ENCODE measurements at places on chromosomes 5 and 9.

- no peak for DNase-seq
These were observed 13.2 kb downstream of the PHF19 start for GRCh38 chr9:120863833-120864232.

GRCh38 chr5:126108470-126108869, 314.7 kb upstream of the GRAMD2B start:
- DNase-seq, result peak; percentile 11

DNA sequence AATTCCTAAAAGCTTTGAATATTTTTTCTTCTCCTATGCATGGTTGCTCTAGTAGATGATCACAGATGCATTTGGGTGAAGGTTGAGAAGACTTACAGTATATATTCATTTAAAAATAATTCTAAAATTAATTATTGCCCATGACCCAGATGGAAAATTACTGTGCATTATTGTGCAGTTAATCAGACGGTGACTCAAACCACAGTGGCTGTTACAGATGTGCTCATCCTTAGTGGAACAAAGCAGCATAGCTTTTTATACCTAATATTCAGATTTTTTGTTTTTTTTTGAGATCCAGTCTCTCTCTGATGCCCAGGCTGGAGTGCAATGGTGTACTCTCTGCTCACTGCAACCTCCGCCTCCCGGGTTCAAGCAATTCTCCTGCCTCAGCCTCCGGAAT, 10.7 kb downstream of the OR2V1 start:
- DNase-seq, result no peak

GRCh38 chr5:139670369-139671095, 22.4 kb downstream of the CXXC5 start:
- no peak for DNase-seq

DNA sequence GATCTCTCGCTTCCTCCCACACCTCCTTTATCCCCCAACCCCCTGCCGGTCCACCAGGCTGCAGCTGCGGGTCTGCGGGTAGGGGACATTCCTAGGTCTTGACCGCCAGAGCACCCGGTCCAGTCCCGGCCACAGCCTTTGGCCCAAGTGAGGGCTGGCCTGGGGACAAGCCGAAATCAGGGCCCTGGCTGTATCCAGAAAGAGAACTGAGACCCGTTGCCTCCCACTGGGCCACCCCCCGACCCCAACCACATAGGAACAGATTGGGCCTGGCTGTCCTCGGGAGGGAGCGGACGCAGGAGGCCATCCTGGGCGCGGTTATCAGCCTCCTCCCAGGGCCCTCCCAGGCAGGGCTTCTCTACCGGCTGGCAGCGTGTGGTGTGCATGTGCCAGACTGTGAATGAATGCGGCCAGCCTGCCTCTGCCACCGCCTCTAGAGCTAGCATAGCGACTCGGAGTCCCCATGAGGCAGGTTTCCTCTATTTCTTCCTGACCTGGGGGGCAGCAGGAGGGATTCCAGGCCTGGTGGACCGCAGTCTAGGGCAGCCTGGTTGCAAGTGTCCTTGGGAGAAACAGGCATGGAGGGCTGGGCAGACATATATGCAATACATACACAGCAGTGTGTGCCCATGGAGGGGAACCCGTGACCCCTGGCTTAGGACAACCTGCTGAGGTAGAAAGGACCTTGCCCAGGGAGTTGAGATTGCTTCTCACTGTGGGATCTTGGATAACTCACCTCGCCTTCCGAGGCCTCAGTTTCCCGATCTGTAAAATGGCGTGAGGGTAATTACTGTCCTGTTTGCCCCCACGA, 1.2 kb downstream of the N4BP3 start:
- no peak for DNase-seq

DNA sequence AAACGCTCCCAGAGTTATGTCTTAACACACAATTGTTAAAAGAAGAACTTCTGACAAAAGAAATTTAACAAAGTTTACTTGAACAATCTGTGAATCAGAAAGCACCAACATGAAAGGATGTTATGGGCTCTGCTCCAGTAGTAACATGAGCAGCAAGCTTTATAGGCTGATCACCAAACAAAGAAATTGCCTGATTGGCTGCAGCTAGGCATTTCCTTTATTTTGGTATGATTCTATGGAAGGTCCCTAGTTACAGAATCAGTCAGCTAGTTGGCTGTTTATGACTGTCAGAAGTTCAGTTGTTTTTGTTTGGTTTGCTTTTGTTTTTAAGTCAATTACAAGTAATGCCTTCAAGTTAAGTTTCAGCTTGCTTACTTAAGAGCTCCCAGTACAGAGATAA, 102.4 kb upstream of the SMC2 start:
- peak; percentile 10 for DNase-seq

- no peak for DNase-seq
These were observed 55.7 kb downstream of the GGTA1 start for GRCh38 chr9:121443981-121444380.

DNA sequence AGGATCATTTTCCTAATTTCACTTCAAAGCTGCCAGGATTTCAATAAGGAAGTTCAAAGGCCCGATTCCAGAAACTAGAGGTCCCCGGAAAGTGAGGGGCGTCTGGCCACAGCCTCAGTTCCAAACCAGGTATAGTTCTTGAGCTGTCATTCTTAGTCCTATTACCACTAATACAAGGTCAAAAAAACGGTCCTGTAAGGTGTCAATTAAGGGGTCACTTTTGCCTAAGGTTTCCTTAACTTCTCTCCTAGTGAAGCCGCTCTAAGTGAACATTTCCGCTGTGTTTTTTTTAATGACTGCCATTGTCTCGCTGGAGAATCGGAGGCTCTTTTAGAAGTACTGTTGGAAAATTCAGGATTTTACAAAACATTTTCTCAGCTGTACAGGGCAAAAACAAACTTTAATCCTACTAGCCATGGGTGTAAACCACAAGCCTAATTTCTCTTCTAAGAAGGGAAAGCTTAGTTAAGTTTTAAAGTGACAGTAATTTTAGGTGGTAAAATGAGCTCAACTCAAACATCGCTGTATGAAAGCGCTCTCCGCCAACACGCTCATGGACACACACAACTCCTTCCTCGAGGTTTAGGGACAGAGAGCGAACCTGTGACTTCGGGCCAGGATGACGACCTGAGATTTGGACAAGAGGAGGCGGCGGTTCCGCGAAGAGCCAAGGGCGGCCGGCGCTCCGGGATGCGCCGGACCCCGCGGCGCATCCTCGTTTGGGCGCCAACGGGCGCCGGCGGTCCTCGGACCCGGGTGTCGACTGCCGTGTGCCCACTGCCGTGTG, 76.7 kb upstream of the IFNE start:
- no peak for DNase-seq

DNA sequence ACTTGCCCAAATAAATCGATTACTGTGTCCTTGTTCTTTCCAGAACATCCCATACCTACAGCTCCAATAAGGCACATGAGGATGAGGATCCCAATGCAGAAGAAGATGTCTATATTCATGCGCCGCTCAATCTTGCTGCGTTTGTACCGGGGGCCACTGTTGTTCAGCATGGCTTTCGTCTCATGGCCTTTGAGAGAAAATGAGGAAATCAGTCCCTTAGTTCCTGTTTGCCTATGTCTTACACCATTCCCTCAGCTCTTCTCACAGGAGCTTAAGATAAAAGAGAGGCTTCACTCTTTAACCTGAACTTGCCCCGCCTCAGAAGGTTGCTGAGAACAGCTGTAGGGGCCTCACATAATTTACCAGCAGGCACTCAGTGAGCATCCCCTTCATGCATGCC, 211.6 kb downstream of the ATP10B start:
- no peak for DNase-seq

DNA sequence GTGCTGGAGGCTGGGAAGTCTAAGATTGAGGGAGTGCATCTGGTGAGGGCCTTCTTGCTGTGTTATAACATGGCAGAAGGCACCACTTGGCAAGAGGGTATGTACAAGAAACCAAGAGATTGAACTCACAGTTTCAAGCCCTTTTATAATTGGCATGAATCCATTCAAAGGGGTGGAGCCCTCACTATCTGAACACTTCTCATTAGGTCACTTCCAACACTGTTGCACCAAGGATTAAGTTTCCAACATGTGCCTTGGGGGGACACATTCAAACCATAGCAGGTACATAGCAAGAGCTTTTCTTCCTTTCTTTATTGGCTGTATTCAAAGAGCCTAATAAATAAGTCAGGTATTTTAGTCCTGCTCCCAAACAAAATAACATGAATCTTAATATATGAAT, 62.7 kb downstream of the PRELID2 start:
- no peak for DNase-seq

DNA sequence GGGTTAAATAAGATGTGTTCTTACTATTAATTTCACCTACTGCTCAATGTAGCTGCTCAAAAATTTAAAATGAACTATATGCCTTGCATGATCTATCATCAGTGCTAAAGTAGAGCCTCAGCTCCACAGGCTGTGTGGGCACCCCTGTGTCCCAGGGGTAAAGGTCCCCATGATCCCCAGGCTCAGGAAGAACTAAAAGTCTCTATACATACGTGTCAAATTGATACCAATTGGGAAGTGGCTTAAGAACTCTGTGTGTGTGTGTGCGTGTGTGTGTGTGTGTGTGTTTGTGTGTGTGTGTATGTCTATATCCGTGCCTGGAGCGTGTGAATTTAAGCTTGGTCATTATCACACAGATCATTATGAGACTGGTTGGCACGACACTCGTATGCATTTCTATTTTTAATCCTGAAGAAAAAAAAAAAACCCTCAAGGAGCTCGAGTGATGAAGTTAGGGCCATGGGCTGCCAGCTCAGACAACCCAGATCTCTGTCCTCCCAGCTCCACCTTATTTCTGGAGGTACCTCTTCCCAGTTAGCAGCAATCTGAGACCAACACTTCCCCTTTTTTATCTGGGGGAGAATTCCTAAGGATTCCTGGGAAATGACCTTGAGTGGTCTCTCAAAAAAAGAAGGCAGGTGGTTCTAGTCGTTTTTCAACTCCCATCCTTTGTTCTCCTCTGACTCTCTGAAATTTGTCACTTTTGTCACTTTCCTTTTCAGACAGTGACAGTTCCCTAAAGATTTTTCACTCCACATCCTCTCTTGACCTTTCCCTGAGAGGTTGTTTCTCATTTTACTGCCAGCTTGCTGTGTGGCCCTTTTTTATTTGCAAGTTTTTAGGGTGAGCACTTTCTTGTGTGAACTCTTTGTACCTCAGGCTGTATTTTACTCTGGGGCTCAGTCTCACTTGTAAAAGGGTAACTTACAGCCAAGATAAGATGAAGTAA, 45.7 kb upstream of the CTXN3 start:
- DNase-seq, result no peak

- DNase-seq, result peak; percentile 3
These were observed 4.8 kb upstream of the C5orf47 start for GRCh38 chr5:173984218-173984617.

DNA sequence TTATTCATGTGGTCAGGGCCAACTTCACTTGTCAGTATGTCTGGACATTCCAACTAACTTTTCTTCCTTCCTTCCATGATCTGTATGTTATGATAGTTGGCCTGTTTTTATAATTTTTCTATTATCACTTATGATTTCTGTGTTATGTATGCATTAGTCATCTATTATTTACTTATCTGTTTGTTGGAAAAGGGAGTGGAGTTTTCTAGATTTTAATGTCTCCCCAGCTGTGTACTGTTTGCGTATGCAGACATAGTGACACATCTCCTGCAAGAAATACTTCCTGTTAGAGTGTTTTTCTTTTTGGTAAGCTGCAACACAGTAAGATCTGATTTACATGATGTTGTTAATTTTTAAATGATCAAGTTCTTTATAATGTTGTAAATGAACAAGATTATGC, 8.7 kb upstream of the INSYN2B start:
- no peak for DNase-seq

- DNase-seq, result no peak
These were observed 169.3 kb downstream of the CDC42SE2 start for GRCh38 chr5:131433109-131433508.

- no peak for DNase-seq
These were observed 93.6 kb upstream of the MTAP start for GRCh38 chr9:21708856-21709255.

DNA sequence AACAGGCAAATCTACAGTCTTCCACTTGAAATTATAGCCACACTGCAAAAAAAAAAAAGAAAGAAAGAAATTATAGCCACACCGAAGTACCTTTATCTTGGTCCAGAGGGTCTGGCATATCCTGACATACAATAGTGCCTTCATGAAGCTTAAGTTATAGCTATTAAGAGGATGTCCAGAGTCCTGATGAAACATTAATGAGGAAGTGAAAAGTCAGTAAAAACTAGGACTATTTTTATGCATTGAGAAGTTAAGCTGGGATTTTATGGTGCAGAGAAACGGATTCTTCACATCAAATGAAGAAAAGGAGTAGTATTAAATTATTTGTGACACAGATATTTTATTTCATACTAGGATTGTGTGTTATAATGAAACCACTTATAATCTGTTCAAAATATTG, 123.9 kb downstream of the SV2C start:
- no peak for DNase-seq

- no peak for DNase-seq
These were observed 49.0 kb downstream of the NKD2 start for GRCh38 chr5:1057485-1058082.

DNA sequence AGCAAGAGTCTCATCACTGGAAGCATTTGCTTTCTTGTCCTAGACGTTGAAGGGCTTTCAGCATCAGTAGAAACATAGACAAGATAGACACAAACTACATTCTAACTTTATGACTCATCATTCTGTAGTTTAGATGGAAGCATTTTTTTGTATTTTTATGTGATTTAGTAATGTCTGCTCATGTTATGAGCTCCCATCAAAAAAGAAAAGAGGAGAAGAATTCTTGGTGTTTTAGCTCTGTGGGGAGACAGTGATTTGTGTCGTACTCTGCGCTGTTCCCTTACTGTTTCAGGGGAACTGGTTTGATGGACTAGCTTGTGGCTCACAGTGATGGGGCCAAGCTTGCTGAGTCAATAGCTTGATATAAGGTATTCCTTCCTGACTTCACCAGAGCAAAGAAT, 159.2 kb upstream of the WWC1 start:
- no peak for DNase-seq

DNA sequence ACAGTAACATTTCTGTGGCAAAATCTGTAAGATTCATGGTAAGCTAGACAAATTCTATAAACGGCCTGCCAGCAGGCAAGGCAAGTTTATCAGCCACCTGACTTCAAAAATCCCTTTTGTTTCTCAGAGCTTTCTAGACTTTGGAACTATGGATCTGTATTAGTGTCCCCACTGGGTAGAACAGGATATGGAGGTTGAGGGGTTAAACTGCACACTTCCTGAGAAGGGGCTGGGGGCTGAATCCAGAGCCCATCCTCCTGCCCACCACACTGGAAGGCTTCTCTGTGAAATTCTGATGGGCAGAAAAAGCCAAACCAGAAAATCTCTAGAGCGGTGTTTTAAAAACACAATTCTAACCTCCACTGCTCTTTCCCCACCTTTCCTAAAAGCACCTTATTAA, 128.7 kb downstream of the ENTREP1 start:
- no peak for DNase-seq

DNA sequence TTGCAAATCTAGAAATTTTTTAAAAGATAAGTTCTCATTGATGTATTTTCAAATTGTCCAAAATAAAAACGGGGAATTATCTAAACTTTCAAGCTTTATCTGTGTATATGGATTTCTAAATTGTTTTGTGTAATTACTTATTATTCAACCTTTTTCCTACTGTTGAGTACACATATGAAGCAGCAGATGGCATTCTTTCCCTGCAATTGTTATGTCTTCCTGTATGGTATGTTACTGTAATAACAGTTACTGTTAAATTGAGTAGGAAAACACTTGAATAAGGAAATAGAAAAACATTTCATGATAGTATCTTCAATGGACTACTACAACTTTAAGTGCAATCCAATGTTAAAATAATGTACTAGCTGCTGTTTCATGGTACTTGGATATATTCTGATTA, 124.8 kb downstream of the RANBP17 start:
- DNase-seq, result peak; percentile 53

Measured in NCI-H2171 treated with DMSO at 0.1 percent for 48 hours (cell line).